ENCODE measurements at places on chromosomes 13 and 19. TPM values are rescaled to one million over a fixed set of nuclear protein-coding genes. Genes with fewer than 3 reads are reported as not detected.

Gene KIR2DL3
- total RNA-seq, result not detected

Gene ALOX5AP
- total RNA-seq, result 13.3 TPM

DNA sequence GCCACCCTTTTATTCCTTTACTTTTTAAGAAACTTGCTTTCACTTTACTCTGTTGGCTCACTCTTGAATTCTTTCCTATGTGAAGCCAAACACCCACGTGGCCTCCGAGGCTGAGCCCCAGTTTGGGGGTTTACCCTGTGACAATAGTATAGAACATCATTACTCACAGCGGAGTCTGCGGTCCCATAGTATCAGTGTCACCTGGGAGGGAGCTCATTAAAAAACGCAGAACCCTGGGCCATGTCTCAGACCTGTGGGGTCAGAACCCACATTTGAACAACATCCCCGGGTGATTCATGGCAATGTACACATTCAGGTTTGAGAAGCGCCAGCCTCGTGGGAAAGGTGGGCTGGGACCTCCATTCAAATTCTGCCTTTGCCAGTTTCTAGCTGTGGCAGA, 36.0 kb upstream of the UBL3 start:
- DNase-seq, result no peak

Gene GTPBP3
- 10.6 TPM for total RNA-seq

All from skin of body (tissue), 3 donors.